ENCODE measurements at places on chromosomes 3 and 15.

- DNase-seq = no peak
Observed at GRCh38 chr15:47618241-47618640, 99.1 kb upstream of the SEMA6D start.

- DNase-seq = no peak
Observed at GRCh38 chr3:99509224-99509623, 129.2 kb upstream of the COL8A1 start.

GRCh38 chr3:157113832-157114505 is 46.0 kb downstream of the CCNL1 start:
- no peak for DNase-seq

DNA sequence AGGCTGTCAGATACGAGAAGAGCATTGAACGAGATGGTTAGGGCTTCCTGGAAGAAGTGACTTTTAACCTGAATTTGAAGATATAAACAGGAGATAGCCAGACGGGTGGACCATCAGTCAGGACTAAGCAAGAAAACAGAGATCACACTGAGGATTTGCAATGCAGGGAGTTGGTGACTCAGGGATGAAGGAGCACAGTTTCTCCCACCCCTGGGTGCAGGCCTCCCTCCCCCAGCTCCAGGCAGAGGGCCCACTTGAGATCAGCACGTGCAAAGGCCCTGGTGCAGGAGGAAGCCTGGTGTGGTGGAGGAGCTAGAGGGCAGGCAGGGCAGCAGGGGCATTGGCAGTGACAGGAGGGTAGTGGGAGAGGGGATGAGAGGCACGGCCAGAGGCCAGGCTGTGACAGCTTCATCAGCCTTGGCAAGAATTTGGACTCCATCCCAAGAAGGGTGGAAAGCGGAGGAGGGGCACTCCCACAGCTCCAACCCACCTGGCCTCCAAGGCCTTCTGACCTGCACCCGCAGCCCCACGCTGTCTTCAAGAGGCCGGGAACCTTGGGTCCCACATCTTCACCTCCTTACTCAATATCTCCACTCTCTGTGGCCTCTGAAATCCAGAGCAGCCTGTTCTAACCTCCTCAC is 8.7 kb upstream of the PCSK6 start:
- DNase-seq = no peak

- no peak for DNase-seq
Observed at GRCh38 chr3:158165141-158165655, 55.3 kb downstream of the RSRC1 start.

Data from activated naive CD4-positive, alpha-beta T cell (primary cell).